Activated naive CD8-positive, alpha-beta T cell treated with anti-CD3 and anti-CD28 coated beads, Interleukin-2, amount 10 ng/mL, durations not matched to agents 7 days and 5 days (primary cell): ENCODE measurements at places on chromosomes 5 and 9. TPM values are rescaled to one million over a fixed set of nuclear protein-coding genes. Genes with fewer than 3 reads are reported as not detected.

GRCh38 chr5:180598797-180599589, 7.7 kb upstream of the SCGB3A1 start:
- H3K36me3 ChIP-seq = no peaks in the 10 kb centered on the region
- H3K27ac ChIP-seq = no peak overlapping the region
- no peaks in the 10 kb centered on the region for H3K27me3 ChIP-seq
- H3K4me1 ChIP-seq = no peaks in the 10 kb centered on the region

- H3K4me3 ChIP-seq = no peak within 1 kb of the TSS
- peaks cover 4% of the 10 kb centered on the region for H3K4me1 ChIP-seq
- no peak within 1 kb of the TSS for H3K27ac ChIP-seq
Measured at GRCh38 chr9:136764301-136764891, at the start of gene LCN15. Gene LCN15 (minus strand): TSS chr9:136764518. CDS start chr9:136764488, 30 bp downstream.

The POLE3 gene
- total RNA-seq = 51.7 TPM

DNA sequence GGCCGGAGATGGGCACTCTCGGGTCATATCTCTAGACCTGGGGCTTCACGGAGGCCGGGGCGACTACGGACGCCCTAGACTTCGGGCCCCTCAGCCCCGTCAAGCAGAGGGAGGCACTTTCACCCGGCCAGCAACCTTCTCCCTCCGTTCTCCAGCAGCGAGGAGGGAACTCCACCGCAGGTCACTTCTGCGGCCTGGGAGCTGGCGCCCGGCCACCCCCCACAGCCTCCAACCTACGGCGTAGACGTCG, 201 bp downstream of the DOLK start:
- H3K27me3 ChIP-seq = no peaks in the 10 kb centered on the region
- no peak for DNase-seq
- H3K4me1 ChIP-seq = peaks cover 19% of the 10 kb centered on the region
- peaks cover 5% of the 10 kb centered on the region for H3K36me3 ChIP-seq
- peak overlapping the region; percentile 99 for H3K4me3 ChIP-seq

- no peaks in the 10 kb centered on the region for H3K36me3 ChIP-seq
- no peak overlapping the region for H3K27ac ChIP-seq
- no peak for DNase-seq
- no peak overlapping the region for H3K4me3 ChIP-seq
Measured at GRCh38 chr5:5957737-5958136, 420.6 kb downstream of the MED10 start.

GRCh38 chr5:122121479-122122465, 7.6 kb upstream of the ZNF474 start:
- no peaks in the 10 kb centered on the region for H3K36me3 ChIP-seq
- H3K4me1 ChIP-seq = no peaks in the 10 kb centered on the region
- no peak overlapping the region for H3K27ac ChIP-seq
- no peak overlapping the region for H3K4me3 ChIP-seq

The ZDHHC11 gene
- total RNA-seq = 12.8 TPM

DNA sequence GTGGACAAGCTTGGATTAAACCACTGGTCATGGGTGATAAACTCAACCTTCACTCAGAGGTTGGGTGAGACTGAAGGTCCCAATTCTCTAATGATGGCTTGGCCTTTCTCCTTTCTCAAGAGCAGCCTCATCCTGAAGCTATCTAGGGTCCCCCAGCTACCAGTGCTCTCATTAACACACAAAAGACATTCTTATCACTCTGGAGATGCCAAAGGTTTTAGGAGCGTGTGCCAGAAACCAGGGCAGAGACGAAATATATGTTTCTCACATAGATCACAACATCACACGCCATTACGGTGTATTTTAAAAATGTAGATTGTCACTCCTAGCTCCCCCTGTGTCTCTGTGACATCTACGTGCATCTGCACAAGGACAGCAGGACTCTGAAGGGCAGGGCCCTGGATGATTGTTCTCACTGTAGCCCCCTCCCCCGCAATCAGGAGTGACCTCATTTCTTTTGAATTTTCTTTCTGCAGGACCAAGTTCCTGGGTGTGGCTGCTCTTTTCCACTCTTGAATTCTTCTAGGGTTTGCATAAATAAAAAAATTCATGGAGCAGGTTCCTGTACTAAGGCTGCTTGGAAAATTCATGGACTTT, 311.3 kb downstream of the GADD45G start:
- no peak for DNase-seq
- peaks cover 15% of the 10 kb centered on the region for H3K27me3 ChIP-seq
- H3K36me3 ChIP-seq = no peaks in the 10 kb centered on the region
- H3K4me1 ChIP-seq = peaks cover 8% of the 10 kb centered on the region
- no peak overlapping the region for H3K4me3 ChIP-seq

- peaks cover 12% of the 10 kb centered on the region for H3K27me3 ChIP-seq
- H3K4me3 ChIP-seq = no peak overlapping the region
- no peak overlapping the region for H3K27ac ChIP-seq
Measured at GRCh38 chr5:175457466-175457865, 13.5 kb upstream of the DRD1 start.

The SOX30 gene
- total RNA-seq = not detected

DNA sequence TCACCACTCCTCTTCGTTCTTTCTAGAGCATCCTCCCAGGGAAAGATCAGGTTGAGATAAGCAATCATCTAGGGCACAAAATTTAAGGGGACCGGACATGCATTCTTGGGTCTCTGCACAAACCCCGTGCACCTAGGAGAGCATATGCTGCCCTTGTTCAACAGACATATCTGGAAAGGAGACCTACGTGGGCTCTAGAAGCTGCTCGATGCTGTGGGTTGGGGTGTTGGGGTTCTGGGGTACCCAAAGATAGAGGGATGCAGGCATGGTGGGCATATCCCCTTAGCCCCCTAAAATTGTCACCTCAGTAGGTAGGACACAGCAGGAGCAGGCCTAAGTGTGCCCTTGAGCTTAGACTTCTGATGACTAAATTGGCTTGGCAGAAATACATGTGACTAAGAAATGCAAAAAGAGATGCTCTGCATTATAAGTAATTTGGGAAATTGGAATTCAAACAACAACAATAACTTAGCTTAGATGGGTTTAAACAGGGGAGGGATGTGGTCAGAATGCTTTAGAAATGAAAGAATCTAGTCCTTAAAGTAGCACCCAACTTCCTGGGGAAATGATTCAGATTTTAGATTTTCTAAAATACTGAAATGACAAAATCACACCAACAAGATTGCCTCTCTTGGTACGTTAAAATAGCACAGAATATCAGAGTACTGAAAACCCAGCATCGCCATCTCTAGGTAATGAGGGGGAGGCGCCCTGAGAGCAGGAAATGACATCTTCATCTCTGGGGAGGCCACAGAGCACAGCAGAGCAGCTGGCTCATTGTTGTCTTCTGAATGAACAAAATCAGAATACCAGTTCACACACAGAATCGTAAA, 172.3 kb downstream of the GNA14 start:
- no peaks in the 10 kb centered on the region for H3K27me3 ChIP-seq
- peak overlapping the region; percentile 96 for H3K27ac ChIP-seq
- DNase-seq = peak; percentile 47
- peaks cover 31% of the 10 kb centered on the region for H3K4me1 ChIP-seq

DNA sequence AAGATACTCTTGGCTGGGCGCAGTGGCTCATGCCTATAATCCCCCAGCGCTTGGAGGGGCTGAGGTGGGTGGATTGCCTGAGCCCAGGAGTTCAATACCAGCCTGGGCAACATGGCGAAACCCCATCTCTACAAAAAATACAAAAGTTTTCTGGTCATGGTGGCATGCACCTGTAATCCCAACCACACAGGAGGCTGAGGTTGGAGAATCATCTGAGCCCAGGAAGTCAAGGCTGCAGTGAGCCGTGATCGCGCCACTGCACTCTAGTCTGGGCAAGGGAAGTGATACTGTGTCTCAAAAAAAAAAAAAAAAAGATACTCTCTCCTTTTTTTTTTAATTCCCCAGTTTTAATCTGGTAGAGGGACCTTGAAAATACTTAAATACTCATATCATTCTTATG, 15.0 kb downstream of the ANKRD33B start:
- no peak for DNase-seq
- no peak overlapping the region for H3K27ac ChIP-seq
- peaks cover 2% of the 10 kb centered on the region for H3K36me3 ChIP-seq
- no peak overlapping the region for H3K4me3 ChIP-seq
- peaks cover 29% of the 10 kb centered on the region for H3K4me1 ChIP-seq
- no peaks in the 10 kb centered on the region for H3K27me3 ChIP-seq

DNA sequence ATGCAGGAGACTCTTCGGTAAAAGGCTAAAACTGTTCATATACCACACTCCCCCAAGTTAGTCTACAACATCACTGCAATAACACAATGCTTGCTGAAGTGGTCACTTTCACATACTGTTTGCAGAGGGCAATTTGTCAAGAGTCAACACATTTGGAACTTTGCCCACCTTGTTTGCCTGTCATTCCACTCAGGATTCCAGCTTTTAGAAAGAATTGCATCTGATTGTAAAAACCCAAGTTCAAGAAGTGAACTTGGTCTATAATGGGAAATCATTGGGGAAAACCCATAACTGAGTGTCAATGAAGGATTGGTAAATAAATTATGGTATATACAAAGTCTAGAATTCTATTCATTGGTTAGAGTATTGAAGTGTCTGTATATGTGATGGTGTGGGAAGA, 120.5 kb downstream of the GADD45G start:
- peaks cover 4% of the 10 kb centered on the region for H3K4me1 ChIP-seq
- peaks cover 6% of the 10 kb centered on the region for H3K36me3 ChIP-seq
- DNase-seq = no peak

GRCh38 chr5:38548064-38548759, 8.2 kb downstream of the LIFR start:
- peaks cover 34% of the 10 kb centered on the region for H3K27me3 ChIP-seq
- no peak for DNase-seq
- peaks cover 2% of the 10 kb centered on the region for H3K4me1 ChIP-seq
- H3K4me3 ChIP-seq = no peak overlapping the region
- no peak overlapping the region for H3K27ac ChIP-seq

The SLC23A1 gene
- 1.3 TPM for total RNA-seq

The PLPP7 gene
- 0.42 TPM for total RNA-seq
